ENCODE measurements at places on chromosomes 2 and 18.

DNA sequence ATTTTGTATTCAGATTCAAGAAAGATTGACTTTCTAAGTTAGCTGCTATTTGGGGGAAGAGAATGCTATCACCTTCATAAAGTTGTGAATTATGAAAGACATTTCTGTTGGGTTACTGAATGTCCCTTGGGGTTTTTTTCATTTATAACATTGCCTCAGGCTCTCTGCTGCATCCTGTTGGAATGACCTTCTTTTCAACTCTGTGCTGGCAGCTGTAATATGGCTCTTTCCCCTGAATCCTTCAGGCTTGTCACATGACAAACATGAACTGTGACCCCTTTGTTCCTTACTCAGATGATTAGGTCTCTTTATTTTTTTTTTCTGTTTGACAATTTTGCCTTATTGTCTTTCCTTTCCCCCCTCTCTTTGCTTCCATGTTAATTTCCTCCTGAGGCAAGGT, 159.8 kb downstream of the TAF4B start:
- no peak for DNase-seq

DNA sequence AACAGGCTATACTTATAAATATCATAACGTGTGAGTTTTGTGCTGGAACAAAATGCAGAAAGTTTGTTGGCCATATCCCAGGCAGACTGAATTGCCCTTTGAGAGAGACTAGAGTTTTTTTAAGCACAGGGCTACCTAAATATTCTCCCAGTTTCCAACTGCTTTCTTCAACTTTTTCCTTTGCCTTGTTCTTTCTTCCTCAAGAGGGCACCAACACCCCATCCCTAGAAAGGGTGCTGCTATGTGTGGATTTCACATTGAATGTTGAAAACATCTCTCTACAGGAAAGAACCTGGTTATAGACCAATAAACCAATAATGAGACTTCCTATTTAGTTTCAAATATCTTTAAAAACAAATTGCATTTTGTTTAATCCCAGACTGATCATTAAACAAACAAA, 87.9 kb downstream of the ICOS start:
- DNase-seq, result no peak

DNA sequence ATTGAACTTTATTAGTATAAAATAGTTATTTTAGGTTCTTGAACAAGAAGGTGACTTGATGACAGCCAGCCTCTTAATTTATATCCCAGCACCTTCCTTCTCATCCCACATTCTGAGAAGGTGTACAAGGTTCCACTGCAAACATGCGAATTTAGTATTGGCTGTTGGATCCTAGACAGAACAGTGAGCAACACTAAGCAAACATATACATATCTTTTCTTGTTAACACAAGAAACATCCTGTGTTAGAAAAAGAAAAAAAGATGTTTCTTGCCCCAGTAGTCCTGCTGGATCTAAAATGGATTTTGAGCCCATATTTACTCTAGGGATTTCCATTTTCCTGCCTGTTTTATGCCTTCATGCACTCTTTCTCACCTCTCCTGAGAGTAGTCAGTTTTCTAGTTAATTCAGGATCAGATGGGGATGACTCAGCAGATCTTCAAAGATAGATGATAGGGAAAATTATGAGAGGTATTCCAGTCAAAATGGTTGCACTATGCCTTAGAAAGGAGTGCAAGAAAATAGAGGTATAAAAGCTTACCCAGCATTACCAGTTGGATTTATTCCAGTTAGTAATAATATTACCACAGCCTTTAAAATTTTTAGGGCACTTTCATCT, 336.5 kb downstream of the MEIS1 start:
- no peak for DNase-seq

GRCh38 chr2:134927195-134927594, 8.6 kb downstream of the CCNT2 start:
- no peak for DNase-seq

DNA sequence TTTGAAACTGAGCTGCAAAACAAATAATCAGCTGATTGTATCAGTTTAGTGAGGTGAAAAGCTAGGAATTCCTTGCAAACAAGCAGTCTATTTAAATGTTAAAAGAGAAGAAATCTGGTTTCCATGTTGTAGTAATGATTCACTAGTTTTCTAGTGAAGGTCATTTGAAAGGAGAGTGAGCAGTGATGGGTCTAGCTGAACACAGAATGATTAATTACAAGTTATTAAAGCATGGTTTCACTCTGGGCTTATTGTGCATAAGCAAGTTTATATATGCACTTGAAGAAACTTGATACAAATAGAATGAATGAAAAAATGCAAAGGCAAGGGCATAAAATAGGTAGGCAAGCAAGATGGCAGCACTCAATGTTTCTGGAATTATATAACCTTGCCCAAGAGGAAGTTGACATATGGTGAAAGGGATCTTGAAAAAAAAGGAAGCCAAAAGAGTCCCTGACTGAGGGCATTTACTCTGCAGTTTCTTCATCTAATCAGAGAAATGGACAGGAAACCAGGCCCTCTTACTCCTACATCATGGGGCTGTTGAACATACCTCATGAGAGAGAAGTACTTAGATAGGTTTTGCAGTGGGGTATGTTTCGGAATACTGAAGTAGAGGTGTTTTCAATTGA, 53.2 kb downstream of the PLCL1 start:
- no peak for DNase-seq

- no peak for DNase-seq
Observed at GRCh38 chr2:28185891-28186290, 206.8 kb upstream of the FOSL2 start.

DNA sequence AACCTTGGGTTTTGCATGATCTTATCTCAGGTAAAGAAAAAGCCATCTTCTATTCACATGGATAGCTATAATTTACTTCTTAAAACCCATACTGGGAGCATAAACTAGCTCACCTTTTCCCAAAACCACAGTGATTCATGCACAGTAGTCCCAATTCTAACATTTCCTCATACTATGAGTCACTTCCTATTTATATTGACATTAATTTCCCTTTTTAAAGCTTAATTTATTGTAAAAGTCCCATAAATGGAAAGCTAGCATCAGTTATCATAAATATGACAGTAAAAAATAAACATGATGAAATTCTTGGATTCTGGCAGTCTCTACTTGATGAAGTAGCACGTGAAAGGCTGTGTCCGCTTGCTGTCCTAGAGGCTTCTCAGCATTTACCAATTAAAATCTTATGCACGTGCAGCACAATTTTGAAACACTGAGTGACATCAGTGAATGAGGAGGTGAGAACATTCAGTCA, 180.1 kb downstream of the CDH2 start:
- DNase-seq, result no peak

GRCh38 chr2:36770542-36771287, 74.2 kb downstream of the VIT start:
- no peak for DNase-seq

DNA sequence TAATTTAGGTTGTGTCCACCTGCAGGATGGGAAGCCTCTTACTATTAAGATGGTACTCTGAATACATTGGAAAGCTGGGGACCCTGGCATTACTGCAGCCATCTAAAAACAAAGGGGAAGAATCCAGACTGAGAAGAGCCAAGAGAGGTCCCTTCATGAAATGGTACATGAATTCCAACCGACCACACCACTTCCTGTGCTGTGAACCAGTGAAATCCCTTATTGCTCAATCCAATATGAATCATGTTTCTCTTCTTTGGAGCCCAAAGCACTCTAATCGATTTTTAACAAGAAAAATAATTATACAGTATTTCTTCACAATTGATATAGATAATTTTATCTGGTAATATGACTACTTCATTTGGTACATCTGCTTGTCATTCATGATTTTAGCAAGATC, 479.7 kb upstream of the RAB6C start:
- DNase-seq, result no peak

GRCh38 chr18:48572402-48573126, 33.7 kb downstream of the CTIF start:
- no peak for DNase-seq

DNA sequence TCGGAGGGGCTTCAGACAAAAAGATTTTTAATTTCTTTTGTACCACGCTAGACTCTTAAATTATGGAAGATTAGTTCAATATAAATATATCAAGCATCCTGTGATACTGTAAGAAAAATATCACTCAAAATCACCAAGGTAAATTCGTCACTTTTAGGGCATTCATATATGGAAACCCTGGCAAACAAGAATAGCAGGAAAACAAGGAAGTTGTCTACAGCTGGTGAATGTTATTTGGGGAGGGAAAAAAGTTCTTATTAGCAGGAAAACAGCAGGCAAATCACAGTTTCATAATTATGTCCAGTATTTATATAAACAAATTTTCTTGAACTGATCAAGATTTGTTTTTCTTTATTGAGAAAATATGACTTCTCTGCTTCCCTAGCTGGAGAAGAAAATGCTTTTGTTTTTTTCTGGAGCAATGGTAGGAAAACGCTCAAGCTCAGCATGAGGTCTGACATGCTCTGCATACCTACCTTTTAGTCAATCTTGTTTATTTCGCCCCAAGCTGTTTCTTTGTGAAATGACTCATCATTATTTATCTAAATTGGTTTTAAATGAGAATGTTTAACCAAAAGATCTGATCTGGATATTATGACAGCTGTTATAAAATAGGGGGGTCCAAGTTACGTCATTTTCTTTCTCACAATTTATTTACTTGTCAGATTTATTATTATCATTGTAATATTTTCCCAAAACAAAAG, 14.7 kb downstream of the LINC00305 start:
- no peak for DNase-seq

- DNase-seq, result no peak
Observed at GRCh38 chr2:172248785-172249187, 146.1 kb upstream of the DLX2 start.

DNA sequence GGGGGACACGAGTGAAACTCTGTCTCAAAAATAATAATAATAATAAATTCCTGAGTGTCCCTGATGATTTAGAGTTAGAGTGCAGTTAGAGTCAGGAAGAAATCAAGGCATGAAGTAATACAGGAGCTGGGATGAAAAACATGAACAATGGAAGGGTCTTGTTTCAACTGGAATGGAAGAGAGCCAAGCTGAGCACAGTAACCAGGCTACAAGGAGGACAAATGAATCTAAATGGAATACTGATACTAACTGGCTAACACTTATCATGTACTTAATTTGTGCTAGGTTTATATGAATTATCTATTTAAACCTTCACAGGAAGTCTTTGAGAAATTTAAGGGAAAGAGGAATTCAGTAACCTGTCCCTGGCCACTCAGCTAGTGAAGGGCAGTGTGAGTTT, 38.8 kb upstream of the PSME4 start:
- DNase-seq, result no peak

GRCh38 chr2:26605999-26606846, 34.9 kb downstream of the CIB4 start:
- DNase-seq, result no peak

DNA sequence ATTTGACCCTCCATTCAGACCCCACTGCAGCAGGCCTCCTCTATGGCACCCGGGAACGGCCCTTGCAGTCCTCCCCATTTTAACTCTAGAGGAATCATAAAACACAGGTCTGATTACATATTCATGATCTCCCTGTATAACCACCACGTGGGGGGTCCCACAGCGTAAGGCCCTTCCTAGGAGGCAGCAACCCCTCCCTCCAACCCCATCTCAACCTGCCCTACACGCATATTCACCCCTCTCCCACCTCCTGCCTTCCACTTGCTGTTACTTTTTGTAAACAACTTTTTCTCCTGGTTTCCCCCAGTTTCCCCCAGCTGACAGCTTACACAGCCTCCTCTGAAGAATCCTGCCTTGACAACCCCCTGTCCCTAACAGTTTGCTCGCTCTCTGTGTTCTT, 85.1 kb upstream of the FOXI3 start:
- no peak for DNase-seq

DNA sequence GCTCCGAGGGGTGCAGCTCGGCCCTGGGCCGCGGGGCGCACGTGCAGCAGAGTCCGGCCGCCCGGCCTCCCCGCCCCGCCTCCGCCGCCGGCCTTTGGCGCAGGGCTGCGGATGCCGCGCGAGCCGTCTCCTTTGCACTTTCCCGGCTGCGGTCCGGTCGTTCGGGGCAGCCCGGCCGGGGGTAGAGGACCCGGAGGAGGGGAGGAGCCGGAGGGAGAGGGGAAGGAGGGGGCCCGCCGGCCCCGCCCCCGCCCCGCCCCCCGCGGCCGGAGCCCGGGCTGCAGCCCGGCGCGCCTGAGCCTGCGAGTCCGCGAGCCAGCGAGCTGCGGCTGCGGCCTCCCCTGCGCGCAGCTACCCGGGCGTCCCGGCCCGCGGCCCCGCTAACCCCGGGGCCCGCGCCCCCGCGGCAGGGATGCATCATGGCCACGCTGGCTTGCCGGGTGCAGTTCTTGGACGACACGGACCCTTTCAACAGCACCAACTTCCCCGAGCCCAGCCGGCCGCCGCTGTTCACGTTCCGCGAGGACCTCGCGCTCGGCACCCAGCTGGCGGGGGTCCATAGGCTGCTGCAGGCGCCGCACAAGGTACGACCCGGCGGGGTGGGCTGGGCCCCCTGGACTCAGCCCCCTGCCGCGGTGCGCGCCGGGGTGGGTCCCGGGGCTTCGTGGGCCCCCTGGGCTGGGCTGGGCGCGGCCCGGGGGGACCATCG, at the start of gene FHOD3:
FHOD3 (plus strand) TSS at position 297 of the 709 bp plus-strand sequence; CDS start at position 420, 123 bp downstream.
- no peak for DNase-seq

- no peak for DNase-seq
Observed at GRCh38 chr2:20188851-20189250, 36.1 kb downstream of the SDC1 start.

All from spinal cord (tissue), 10 donors.